ENCODE measurements at places on chromosomes 1 and 21.

- DNase-seq: no peak
Observed at GRCh38 chr1:29824511-29825273, 588.4 kb downstream of the PTPRU start.

GRCh38 chr1:54474310-54475251, 68.4 kb upstream of the SSBP3 start:
- DNase-seq: no peak

DNA sequence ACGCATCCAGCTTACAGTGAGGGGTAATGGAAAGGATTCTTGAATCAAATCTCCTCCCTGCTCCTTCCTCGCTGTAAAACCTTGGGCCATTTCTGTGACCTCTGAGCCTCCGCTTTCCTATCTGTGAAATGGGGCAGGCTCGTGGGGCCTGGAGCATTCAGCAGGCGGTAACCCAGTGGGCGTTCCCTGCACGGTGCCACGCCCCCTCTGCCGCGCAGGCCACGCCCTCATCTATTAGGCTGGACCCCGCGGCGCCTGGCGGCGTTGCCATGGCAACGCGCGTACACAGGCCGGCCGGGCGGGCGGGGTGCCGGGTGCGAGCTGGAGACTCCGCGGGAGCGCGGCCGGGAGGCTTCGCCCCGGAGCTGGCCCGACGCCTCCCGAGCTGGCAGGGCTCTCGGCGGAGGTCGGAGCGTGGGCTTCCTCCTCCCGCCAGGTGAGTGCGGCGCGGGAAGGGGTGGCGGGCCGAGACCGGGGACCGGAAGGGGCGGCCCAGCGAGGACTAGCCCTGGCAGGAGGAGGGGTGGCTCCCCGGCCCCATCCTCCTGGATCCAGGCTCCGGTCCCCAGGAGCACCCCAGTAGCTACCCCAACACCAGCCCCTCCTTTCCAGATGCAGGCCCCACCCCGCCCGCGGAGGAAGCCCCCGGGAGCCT, at the start of gene FHAD1:
TSS of gene FHAD1 (plus strand) at position 264 of the 655 bp plus-strand sequence. CDS start 4,562 bp downstream, outside the sequence.
- peak; percentile 20 for DNase-seq

- DNase-seq: no peak
Observed at GRCh38 chr1:110475362-110476027, 24.5 kb downstream of the PROK1 start.

DNA sequence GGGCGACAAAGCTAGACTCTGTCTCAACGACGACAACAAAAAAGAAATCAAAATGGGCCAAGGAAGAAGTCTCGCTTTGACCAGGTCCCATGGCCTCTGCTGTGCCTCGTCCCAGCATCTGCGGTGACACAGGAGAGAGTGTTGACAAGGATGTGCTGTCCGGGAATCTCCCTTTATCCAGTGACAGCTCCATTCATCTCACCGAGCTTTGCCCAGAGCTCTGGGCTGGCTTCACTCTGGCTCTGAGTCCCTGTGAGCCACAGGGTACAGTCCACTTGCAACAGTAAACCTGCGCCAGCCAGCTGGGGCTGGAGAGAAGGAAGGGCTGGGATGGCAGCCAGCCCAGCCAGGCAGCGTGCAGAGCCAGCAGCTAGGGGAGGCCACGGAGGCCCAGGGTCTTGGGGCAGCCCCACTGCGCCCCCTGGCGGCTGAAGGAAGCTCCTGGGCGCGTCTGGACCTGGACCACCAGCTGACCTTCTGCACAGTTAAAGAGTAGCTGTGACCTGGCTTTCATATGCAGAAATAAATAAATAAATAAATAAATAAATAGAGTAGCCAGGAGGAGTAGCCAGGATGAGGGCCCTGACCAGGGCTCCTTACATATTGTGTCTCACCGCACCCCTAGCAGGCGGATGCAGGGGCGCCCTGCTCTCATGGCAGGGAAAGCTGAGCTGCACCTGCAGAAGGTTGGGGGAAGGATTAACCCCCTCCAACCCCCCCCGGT, 29.7 kb downstream of the ENO1 start:
- peak; percentile 64 for DNase-seq

- DNase-seq: no peak
Observed at GRCh38 chr1:53070621-53071020, 8.6 kb downstream of the PODN start.

GRCh38 chr1:186689907-186690306, 9.7 kb upstream of the PTGS2 start:
- no peak for DNase-seq

DNA sequence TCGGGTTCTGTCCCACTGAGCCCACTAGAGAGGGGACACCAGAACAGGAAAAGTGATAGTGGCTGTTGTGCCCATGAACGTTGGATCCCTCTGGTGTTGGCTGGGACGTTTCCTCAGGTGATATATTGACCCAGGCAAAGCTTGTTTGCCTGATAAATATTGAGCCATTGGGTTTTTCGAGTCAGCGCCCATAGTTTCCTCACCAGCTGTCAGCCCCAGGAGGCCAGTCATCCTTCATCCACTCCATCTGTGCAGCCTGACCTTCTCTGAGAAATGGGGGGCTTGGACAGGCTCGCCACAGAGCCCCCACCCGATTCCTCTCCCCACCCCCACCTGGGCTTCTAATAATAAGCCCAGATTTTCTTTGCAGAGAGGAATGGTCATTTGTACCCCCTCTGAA, 13.3 kb downstream of the DISP3 start:
- no peak for DNase-seq

GRCh38 chr1:119341372-119341947, 27.1 kb upstream of the HAO2 start:
- DNase-seq: no peak

DNA sequence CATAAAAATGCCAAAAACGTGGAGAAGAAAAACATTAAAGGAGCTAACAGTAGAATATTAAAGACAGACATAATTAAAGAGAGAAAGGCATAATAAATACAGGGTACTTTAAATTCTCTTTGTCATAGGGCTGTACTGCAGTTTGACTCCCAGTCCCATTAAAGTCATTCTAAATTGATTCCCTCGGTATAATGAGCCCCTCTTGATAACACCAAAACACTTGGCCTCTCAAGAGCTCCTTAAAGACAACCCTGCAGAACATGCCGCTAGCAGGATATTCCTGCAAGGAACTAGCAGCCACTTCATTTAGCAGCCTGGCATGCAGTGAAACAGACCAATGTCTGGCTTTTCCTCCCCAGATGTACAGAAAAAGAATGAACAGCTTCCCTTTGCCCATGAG, 273.8 kb upstream of the ESRRG start:
- DNase-seq: no peak

GRCh38 chr1:11169202-11169601, 20.0 kb upstream of the ANGPTL7 start:
- no peak for DNase-seq

DNA sequence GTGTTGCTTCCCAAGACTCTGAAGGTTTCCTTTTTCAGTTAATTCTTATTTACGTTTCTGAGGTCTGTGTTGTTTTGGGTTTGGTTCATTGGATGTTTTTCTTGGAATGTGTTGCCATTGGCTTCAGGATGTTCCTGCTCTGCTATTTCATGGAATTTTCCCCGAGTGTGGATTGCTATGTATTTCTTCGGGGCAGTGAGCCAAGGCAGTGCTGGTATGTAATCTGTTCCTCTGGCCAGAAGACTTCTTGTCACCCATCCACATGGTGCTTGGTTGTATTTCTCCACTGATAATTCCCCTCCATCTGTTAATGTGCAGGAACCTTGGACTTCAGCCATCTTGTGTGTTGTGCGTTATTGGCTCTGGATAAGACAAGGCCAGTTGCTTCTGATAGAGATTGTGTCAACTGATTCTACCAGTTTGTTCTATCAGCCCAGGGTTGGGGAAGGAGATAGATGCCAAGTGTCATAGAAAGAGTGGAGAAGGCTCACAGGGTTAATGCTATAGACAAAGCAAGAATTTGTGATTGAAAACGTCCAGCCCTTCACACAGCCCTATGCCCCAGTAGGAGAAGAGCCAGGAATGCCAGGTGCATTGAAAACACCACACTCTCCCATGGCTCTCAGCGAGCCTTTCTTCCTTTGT, 505.2 kb downstream of the PLPP3 start:
- no peak for DNase-seq

GRCh38 chr21:17491716-17492414, 21.0 kb upstream of the CXADR start:
- no peak for DNase-seq

DNA sequence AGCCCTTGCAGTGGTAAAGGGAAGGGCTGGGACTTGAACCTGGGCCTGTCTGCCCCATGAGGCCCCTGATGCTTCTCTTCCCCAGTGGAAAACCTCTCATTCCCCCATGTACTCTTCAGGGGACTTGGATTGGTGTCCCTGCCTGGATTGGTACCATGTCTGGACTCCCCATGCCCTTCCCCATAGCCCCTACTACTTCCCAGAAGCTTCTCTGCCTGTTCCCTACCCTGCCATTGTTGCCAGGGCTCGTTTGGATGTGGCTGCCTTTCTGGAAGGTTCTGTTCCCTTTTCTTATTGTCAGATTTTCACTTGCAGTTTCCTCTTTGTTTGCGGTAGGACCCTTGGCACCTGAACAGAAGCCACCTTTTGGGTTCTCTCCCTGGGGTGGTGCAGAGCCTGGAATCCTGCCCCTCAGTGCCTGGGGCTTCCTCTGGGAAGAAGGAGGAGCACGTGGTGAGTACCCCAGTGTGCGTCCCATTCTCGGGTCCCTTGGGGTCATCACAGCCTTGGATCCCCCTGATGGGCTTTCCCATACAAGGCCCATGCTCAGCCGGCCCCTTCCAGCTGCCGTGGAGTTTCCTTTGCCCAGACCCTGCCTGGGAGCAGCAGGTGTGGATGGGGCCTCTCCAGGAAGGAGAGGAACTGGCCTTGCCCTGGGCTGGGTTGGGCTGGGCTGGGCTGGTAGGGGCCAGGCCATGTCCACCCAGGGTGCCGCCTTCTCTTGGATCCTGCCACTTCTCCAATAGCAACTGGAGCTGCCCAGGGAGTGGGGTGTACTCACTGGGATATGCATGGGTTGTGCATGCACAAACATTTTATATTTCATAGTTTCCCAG, 281.1 kb downstream of the PTPRU start:
- no peak for DNase-seq

GRCh38 chr1:248850536-248851251, 8.2 kb downstream of the ZNF692 start:
- no peak for DNase-seq

DNA sequence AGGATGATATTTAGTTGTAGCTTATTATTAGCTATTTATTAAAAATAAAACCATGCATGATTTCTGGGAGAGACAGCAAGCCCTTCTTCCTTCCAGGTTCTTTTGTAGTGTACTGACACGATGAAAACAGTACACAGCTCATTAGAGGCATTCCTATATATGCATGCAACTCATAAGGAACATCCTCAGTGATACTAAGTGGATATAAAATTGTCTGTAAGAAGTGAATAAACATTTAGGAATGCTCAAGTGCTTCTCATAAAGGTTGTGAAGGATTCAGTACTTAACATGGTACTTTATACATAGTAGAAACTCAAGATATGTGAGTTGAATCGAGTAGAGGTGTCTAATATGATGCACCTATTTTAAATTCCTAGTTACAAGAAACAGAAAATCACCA, 287.7 kb downstream of the SDCCAG8 start:
- no peak for DNase-seq

GRCh38 chr1:208643005-208643597, 398.9 kb upstream of the PLXNA2 start:
- DNase-seq: no peak

- DNase-seq: no peak
Observed at GRCh38 chr1:230818367-230818766, 50.0 kb downstream of the C1orf198 start.
